DMS 273 treated with DMSO at 0.1 percent for 48 hours (cell line): ENCODE measurements at places on chromosomes 16 and 17.

DNA sequence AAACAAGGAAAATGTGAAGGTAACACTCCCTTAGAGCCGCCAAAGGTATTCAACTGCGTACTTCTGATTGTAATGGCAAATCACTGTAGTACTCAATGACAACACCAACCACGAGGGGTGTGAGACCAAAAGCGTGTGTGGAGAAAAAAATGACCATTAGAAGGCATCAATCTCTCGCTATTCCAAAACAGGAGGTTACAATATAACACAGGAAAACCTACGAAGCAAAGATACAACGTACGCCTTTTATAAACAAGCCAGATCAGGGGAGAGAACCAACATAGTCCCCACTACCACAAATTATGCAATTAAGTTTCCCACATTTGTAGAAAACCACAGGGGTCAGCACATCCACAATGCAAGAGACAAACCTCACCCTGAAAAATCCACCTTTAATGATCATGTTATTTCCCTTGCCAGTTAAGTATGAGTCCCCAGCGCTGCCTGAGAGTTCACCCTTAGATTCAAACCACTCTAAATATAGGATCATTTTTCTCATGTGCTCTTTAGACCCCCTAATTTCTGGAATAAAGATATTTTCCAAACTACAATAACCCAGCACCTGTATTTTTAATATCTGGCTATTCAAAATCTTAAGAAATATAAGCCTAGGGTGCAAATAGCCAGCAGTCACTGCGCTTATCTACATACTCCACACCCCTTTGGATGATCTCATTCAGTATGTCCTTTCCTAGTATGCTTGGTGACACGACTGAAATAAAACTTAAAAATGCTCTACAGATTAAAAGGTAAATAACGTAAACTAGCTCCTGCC, 12.4 kb downstream of the TEX14 start:
- DNase-seq, result peak; percentile 57

- no peak for DNase-seq
Measured at GRCh38 chr16:11892761-11893160, 23.0 kb downstream of the GSPT1 start.

DNA sequence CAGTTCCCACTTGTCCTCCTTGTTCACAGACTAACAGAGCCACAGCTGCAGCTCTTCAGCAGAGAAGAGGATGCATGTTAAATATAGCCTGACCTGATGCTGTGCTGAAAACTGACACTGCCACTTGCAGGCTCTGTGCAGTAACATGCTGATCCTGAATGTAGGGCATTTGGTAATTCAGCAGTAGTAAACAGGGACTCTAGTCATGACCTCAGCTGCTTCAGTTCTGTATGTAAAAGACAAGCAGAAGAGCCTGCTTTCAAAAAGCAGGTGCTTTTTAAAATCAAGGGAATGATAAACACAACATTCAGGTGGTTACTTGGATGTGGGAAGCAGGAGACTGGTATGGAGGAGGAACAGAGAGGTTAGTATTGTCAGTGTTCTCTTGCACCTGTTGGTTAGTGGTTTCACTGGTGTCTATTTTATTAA, 33.8 kb downstream of the ESRP2 start:
- no peak for DNase-seq

DNA sequence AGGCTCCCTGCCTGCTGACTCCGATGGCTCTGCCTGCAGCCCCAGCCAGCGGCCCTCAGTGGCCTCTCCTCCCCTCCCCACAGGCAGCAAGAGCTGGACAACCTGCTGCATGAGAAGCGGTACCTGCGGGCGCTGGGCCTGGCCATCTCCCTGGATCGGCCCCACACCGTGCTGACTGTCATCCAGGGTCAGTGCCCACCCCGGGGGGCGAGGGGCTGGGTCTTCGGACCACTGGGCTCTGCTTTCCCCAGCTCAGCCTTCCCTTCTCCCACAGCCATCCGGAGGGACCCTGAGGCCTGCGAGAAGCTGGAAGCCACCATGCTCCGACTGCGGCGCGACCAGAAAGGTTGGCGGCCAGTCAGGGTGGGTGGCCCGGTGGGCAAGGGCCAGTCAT, 3.4 kb downstream of the NOXO1 start:
- DNase-seq, result no peak

DNA sequence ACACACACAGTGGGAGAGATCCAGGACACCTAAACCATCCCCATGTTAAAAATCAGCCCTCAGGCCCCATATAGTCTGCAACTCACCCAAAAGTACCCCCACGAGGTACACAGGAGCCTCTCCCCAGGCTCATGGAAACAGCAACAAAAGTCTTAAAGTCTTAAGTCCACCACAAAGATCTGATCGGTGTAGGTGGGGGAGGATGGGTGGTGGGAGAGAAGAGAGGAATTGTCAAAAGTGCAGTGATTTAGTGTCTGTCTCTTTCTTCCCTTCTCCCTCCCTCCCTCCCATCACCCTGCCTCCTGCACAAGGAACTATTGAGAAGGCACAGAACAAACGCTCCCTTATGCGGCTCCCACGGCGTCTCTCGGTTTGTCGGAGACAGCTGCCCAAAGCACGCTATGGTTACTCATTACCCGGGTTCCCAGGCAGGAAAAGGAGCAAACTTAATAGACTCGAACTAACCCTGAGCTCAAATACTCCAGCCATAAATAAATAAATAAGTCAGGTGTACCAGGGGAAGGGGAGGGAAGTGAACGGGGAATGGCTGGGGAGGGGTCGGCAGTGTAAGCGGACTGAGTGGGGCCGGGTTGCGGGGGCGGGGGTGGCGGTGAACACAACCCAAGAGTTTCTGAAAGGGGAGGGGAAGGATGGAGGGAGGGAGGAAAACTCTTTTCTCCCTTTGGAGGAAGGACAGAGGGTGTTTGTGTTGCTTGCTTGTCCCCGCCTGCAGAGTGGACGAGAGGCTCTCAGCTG, 477.4 kb downstream of the SLC39A11 start:
- DNase-seq, result no peak

DNA sequence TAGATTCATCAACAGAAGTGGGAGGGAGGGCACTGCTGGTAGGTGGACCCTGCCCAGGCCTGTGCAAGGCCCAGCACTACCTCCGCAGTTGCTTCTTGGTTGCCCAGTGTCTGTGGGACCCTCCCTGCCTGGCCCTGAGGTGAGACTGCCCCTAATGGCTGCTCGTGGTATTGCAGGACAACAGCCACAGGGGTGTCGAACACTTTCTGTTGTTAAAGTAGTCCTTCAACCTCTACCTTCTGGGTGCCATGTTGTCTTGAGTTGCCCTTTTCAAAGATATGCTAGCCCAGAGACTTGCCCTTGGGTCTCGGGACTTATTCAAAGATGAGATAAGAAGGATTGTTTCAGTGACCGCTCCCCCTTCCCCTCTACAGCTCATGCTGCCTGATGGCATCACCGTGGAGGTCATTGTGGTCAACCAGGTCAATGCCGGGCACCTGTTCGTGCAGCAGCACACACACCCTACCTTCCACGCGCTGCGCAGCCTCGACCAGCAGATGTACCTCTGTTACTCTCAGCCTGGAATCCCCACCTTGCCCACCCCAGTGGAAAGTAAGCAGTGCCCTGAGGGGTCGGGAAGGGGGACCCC, 29.1 kb downstream of the AKAP1 start:
- no peak for DNase-seq

GRCh38 chr16:23107936-23108335, 41.3 kb downstream of the USP31 start:
- no peak for DNase-seq

DNA sequence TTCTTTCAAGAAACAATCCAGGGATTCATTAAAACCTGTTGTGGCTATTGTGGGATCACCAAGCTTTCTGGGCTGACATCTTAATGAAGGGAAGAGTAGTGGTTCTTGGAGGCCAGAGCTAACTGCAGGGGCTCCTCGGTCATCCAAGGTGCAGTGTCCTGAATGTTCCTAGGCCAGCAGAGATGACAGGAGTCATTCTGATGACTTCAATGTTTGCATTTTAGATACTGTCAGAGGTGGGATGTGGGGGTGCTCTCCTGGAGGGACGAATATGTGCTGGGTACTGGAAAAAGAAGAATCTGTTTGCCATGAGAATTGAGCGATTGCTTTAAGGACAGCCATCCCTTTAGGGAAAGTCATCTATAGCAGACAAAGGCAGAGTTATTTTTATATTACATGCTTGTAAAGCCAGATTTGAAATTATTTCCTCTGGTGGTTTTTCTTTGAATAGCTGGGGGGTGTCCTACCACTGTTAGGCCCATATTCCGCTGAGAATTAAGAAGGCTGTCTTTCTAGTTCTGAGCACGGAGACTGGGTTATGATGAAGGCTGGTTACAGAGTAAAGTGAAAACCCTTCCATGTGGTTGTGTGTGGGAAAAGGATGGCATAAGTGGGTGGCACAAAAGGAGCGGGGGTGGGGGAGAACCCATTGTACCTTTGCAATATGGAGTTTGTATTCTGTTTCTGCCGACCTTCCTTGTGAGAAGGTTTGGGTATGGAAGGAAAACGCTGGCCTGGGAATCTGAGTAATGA, 7.4 kb downstream of the HLF start:
- no peak for DNase-seq

DNA sequence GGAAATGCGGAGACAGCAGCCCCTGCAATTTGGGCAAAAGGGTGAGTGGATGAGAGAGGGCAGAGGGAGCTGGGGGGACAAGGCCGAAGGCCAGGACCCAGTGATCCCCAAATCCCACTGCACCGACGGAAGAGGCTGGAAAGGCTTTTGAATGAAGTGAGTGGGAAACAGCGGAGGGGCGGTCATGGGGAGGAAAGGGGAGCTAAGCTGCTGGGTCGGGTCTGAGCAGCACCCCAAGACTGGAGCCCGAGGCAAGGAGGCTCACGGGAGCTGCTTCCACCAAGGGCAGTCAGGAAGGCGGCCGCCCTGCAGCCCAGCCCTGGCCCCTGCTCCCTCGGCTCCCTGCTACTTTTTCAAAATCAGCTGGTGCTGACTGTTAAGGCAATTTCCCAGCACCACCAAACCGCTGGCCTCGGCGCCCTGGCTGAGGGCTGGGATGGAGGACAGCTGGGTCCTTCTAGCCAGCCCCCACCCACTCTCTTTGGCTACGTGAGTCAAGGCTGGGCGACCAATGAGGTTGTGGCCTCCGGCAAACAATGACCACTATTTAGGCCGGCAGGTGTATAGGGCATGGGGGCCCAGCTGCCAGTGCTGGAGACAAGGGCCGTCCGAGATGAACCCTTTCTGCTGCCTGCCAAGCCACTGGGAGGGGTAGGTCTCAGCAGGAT, 507 bp downstream of the SERPINF1 start:
- DNase-seq, result no peak

- no peak for DNase-seq
Measured at GRCh38 chr17:57340160-57340981, 84.0 kb downstream of the MSI2 start.

GRCh38 chr16:48232493-48233040, 11.5 kb upstream of the LONP2 start:
- DNase-seq, result no peak

- no peak for DNase-seq
Measured at GRCh38 chr16:8512941-8513624, 77.2 kb downstream of the TMEM114 start.

DNA sequence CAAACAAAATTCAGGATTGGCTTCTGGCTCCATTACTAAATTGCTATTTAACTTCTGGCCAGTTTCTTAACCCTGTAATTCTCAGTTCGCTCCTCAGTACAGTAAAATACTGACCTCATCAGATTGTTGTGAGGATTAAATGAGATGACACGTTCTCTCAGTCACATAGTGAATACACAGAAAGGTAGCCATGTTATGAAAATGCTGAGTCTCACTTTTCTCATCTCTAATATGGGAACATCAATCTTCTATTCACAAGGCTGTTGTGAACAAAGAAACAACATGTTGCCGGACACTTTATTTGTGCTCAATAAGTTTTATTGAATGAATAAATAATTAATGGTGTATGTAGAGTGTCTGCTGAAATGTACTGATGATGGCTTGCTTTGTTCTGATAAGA, 924.5 kb upstream of the GOT2 start:
- DNase-seq, result no peak
